ENCODE measurements at places on chromosomes 4 and X.

- DNase-seq: peak; percentile 33
Measured at GRCh38 chr4:150305995-150306394, 227.8 kb downstream of the DCLK2 start.

DNA sequence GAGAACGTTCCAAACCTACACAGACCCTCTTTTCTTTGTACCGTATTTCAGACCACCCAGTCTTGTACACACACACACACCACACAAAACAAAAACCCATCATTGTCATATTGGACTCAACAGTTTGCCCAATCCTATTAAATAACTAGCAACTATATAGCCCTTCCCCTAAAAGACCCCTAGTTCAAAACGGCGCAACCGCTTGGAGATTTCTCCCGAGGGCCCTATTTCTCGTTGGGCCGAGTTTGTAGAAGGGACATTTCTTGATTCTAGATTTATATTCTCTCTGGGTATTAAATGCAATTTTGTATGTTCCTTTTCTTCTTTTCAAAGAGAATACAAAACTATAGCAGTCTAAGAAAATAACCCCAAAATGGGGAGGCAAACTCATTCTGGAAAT lies 547 bp upstream of the PDGFRA start:
- DNase-seq: no peak

DNA sequence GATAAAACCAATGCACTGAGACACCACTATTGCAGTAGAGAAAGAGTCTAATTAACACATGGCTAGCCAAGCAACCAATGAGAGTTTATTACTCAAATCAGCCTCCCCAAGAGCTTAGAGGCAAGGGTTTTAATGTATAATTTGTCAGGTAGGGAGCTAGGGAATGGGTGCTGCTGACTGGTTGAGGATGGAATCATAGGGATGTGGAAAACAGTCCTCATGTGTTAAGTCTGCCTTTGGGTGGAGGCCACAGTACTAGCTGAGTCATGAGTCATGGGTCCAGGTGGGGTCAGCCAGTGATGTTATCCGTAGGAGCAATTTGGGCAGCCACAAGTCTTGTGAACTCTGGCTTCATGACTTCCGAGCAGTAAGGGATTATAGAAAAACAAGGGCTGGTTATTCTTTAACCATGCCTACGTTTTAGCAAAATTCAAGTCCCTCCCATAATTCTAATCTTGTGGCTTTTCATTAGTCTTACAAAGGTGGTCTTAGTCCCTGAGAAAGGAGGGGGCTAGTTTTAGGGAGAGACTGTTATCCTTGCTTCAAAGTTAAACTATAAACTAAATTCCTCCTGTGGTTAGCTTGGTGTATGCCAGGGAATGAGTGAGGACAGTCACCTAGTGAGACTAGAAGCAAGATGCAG lies 25.1 kb upstream of the PLAC8 start:
- DNase-seq: peak; percentile 38

DNA sequence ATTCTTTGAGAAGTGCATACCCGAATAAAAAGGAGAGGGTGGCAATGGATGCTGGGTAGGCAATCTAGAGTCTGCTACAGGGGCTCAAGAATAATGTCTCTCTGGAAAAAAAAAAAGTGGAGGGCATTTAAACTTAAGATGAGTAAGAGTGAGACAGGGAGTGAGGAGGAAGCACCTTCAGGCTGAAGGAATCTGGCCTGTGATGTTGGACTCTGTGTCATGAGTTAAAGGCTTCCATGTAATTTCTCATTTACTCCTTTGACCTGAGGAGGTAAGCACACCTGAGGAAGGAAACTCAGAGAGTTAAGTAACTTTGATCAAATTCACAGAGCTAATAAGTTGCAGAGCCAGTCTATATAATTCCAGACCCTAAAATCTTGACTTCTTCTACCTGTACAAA lies 3.2 kb upstream of the PRKG2 start:
- DNase-seq: no peak

DNA sequence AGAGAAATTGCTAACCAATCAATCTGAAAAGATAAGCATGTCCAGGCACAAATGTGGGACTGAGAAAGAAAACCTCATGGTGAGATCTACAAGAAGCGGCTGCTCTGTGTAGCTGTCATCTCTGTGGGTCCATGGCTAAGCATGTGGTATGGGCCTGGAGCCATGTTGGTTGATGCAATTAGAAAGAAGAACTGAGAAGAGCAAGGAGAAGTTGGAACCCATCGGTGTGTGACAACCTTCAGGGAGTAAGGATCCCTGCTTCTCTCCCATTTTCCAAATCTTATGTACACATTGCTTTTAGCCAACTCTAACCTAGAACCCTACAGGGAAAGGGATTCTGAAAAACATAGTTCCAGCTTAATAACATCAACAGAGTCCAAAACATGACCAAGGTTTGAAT lies 890.2 kb downstream of the FSTL5 start:
- no peak for DNase-seq

DNA sequence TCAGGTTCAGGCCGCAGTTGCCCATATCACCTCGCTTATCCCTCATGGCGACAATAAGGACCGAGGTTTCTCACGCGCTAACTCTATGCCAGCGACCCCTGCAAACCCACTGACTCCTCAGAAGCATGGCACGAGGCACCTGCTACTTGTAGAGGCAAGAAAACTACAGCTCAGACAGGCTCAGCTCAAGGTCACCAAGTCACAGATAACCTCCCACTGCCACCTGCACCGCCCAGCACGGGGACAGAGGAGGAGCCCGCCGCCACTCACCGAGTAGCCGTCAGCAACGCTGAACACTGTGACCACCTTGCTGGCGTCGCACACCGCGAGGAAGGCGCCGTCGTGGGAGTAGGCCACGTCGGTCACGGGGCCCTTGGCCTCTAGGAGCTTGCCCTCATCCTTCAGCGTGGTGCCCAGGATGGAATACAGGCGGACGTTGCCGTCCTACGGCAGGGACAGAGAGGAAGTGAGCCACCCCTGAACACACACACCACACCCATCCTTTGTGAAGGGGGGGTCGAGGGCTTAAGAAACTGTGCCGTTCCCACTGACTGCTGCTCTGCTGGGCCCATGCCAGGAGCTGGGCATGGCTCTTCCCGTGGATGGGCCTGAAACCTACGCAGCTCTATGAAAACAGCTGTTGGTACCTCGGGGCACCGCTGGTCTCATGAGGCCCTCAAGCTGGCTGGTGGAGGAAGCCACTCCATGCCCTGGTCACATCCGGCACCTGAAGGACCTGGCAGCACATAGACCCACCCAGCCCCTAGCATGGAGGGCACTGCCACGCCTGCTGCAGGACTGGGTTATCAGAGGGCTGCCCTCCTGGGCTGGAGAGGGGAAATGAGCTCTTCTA lies 38.9 kb downstream of the WDR1 start:
- DNase-seq: no peak

DNA sequence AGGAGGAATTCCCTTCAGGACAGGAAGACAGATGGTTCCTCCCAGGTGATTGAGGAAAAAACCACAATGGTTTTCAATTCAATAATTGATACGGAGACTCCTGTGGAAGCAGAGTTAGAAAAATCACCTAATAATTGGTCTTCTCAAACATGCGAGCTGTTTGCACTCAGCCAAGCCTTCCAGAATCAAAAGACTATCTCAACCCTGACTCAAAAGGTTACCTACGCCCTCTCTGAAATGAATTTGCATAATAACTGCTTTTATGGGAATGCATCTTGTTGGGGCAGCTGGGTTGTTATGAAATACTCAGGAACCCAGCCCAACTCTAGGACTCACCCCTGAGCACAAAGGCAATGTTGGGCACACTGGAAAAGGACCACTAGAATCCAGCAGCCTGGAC lies 66.9 kb upstream of the ARSJ start:
- no peak for DNase-seq

- DNase-seq: no peak
Measured at GRCh38 chr4:146582864-146583263, 55.8 kb upstream of the POU4F2 start.

- no peak for DNase-seq
Measured at GRCh38 chr4:144421839-144422565, 224.0 kb upstream of the HHIP start.

GRCh38 chrX:122501652-122502051 lies 682.4 kb upstream of the GRIA3 start:
- DNase-seq: no peak

DNA sequence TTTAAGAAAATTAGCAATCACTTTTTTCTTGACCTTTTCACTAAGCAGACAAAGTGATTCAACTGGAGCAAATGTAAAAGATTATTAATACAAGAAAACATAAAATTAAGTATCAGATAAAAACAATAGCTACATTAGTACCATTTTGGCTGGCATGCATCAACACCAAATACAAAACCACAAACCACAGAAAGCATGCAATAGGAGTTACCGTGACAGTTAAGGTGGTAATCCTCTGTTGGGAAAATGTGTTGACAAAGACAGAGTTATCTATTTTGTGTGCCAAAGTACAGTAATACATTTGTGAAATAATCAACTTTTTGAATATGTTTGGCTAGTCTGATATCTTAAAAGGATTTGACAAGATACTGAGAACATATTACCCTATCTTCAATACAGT lies 89.8 kb upstream of the ETNPPL start:
- DNase-seq: no peak

DNA sequence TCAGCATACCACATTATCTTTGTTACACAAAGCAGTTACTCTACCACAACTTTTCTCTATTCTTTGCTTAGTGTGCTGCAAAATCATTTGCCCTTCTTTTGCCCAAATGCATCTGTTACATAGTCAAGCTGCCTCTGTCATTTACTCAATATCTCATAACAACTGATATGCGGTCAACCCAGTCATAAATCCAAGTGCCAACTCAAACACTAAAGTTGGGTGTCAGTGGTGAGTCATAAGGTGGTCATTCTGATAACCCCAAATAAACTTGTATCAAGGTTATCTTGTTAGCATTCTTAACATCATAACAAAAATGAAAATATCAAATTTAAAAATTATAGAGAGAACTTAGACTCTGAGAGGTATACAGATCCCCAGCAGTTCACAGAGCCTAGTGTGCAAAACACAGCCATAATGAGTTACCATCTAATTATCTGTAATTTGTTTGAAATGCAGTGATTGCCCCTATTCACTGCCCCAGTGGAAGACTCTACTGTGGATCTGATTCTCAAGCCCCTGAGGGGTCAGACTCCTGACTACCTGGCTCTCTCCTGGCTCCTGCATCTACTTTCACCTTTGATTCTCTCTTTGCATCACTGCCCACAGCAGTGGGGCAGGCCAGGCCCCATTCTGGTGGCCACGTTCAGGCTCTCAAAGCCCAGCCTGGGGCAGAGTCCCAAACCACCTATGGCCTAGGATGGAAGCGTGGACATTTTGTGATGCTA lies 29.2 kb downstream of the TBC1D9 start:
- peak; percentile 39 for DNase-seq

DNA sequence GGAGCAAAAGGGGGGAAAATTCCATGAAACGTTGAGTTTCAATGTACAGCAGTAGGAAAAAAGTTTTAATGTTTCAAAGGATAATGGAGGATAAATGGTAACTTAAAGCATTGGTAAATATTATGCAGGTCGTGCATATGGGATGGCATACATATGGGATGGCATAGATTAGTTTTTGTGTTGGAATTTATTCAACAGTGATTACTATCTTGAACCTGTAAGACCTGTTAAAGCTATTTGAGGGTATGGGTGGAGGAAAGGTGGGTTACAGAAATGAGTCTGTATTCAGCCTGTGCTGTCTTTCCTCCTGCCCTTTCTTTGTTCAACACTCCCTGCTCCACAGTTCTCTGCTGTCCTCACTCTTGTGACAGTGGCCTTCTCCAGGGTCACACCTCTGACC lies 54.6 kb downstream of the ARHGAP10 start:
- no peak for DNase-seq

- no peak for DNase-seq
Measured at GRCh38 chr4:137238456-137239162, 293.7 kb downstream of the PCDH18 start.

DNA sequence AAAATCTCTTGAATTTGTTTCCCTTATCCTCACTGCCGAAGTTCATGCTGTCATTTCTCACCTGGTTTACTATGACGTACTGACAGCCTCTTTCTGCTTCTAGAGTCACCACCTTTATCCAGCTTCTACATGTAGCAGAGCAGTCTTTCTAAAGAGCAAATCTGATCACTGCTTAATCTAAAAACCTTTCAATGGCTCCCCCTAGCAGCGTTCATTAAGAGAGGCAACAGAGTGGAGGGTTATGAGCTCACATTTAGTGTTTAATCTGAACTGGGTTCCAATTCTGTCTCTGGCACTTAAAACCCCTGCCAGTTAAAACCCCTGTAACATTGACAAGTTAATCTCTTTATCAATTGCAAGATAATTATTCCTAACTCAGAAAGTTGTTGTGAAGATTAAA lies 4.4 kb downstream of the RBPJ start:
- DNase-seq: peak; percentile 38

DNA sequence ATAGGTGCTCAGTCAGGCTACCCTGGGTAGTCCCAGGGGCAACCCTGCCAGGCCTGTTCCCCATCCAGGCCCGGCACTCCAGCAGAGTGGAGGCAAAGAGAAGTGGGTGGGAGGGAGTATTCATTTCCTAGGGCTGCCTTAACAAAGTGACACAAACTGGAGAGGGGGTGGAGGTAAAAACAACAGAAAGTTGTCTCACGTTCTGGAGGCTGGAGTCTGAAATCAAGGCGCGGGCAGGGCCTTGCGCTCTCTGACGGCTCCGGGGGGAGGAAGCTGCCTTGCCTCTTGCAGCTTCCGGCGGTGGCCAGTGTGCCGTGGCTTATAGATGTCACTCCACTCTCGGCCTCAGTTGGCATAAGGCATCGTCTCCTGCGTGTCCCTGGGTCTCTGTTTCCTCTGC lies 90.8 kb downstream of the DCTD start:
- DNase-seq: no peak

DNA sequence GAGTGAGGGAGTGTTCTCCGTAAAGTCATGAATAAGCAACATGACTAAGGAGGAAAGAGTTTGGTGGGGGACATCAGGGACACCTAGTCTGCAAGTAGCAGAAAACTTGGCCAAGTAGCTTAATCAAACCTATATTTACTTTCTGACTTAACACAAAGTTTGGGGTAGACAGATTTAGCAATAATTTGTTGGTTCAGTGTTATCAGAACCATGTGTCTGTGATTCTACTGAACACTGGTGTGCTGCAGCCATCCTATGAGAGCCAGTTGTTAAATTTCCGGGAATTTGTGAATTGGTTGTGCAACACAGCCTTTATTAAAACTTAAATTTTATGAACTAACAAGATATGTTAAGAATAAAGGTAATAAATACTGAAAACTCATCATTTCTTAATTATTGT lies 469.3 kb downstream of the C4orf33 start:
- no peak for DNase-seq

DNA sequence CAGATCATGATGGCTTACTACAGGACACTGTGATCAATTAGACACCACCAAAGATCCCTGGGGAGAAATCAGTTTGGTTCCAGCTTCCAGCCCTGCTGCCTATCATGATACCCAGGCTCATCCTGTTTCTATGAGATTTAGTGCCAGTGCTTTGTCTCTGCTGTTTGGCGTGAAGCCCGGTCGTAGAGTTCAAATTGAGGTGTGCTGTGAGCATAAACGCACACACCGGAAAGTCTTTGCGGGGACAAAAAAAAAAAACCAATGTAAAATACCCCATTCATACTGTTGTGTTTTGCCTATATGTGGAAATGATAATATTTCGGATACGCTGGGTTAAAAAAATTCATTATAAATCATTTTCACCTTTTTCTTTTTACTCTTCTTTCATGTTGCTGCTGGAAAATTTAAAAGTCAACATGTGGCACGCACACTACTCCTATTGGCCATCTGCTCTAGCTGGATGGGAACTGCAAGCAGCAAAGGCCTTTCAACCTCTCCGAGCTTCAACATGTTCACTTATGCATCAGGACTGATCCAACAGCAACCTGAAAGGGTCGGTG lies 607 bp upstream of the DKC1 start:
- DNase-seq: no peak

GRCh38 chr4:30790123-30790522 lies 70.0 kb downstream of the PCDH7 start:
- no peak for DNase-seq

GRCh38 chr4:110663738-110664444 lies 41.0 kb upstream of the PITX2 start:
- no peak for DNase-seq

Data from ACHN (cell line).